Small intestine (tissue), 16 donors: ENCODE measurements at places on chromosomes 7 and 10.
A peak's percentile ranks its signal among the peaks of the same experiment; 100 is the strongest.

- no peak for DNase-seq
Observed at GRCh38 chr10:22617516-22617915, 96.9 kb downstream of the PIP4K2A start.

GRCh38 chr10:95445837-95446486, 115.2 kb downstream of the SORBS1 start:
- peak; percentile 75 for DNase-seq

DNA sequence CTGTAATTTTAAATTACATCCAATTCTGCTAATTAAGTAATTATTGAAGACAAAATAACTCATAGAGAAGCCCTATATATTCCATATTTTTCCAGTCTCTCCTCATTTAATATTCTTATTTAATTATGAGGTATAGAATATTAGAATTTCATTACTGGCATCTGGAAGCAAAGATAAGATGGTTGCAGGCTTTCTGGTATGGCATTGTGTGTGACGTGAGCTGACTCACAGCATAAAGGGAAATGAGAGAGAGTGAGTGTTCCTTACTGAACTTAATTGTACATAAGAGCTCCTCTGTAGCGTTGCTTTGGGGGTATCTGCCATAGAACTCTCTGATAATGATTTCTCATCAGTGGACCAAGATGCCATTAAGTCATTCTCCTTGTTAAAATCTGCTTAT, 127.4 kb upstream of the TEX47 start:
- no peak for DNase-seq

DNA sequence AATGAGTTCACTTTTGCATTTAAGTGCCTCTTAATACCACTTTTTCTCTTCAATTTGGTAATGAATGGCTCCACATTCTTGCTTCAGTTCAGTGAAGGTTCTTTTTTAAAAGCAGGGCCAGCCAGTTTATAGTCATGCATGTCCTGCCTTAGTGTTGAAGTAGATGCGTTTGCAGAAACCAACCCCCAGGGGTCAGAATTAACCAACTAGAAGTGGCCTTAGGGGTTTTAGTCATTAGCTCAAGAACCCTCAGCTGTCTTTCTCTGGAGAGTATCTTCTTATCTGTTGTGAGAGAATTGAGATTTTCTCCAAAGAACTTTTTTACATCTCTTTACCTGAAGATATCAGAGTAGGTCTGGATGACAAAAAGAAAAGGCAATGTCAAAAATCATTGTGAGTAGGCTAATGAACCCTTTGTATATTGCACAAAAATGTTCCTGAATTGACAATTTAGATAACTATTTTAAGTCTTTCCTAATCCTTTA, 82.2 kb downstream of the PIK3CG start:
- DNase-seq = peak; percentile 55

GRCh38 chr7:3309140-3309539, 8.1 kb downstream of the SDK1 start:
- DNase-seq = no peak

DNA sequence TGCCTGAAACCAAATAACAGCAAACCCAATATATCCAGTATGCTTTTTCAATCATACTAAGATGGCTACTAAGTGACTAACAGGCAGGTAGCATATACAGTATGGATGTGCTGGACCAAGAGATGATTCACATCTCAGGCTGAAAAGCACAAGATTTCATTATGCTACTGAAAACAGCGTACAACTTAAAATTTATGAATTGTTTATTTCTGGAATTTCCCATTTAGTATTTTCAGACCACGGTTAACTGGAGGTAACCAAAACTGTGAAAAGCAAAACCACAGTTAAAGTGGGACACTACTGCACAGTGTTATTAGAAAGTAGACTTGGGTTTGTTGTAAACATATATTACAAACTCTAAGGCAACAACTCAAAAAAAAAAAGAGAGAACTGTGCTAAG, 91.5 kb downstream of the KMT2C start:
- no peak for DNase-seq

DNA sequence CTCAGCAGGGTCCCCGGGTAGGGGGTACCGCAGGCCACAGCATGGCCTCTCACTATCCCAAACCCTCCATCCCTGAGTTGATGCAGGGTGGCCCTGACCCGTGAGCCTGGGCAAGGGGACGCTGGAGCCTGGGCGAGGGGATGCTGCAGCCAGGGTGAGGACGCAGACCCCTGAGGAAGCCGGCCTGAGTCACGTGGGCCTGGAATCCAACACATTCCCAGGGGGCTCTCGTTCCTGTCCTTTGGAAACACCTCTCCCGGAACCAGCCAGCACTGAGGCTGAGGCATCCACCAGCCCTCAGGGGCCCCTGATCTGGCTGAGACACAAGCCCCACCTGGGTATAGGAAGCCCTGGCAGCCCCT, 61.5 kb upstream of the NKX6-2 start:
- DNase-seq = no peak

GRCh38 chr10:126955934-126956711, 50.9 kb downstream of the DOCK1 start:
- no peak for DNase-seq
